Stimulated activated CD4-positive, alpha-beta T cell treated with anti-CD3 and anti-CD28 coated beads, Interleukin-2, amount 100 ng/mL, for 4 hours (primary cell): ENCODE measurements at places on chromosomes 16 and 17.

- DNase-seq: no peak
These were observed 135.4 kb downstream of the CLEC16A start for GRCh38 chr16:11079652-11080187.

DNA sequence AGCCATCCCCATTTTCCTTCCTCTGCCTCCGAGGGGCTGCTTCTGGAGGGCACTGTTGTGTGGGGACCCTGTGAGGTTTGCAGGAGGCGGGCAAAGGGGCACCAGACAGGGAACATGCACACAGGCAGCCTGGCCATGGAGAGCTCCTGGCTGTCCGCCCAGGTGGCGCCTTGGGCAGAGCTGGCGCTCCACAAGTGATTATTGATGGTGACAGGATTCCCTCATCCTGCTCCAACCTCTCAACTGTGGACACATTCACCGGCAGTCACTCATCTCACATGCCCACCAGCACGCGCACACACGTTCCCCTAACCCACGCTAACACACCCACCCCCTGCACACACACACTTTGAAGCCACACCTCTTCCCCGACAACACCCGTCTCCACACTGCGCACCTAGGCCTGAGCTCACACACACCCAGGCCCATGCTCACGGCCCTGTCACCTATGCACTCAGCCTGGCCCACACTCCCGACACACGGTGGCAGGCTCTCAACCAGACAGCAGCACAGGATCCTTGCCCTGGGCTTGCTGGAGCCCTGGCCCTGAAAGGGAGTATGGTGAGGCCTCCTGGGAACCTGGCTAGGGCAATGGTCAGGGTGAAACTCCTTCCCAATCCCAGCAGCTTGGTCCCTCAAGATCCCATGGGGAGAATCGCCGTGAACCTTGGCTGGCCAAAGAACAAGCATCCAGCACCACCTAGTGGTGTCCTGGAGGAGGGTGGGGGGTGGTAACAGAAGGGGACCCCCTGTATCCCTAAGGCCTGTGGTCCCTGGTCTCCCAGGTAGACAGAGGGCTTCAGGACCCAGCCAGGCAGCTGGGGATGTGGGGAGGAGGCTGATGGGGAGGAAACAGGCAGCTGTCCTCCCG lies 3.6 kb downstream of the PNMT start:
- no peak for DNase-seq

DNA sequence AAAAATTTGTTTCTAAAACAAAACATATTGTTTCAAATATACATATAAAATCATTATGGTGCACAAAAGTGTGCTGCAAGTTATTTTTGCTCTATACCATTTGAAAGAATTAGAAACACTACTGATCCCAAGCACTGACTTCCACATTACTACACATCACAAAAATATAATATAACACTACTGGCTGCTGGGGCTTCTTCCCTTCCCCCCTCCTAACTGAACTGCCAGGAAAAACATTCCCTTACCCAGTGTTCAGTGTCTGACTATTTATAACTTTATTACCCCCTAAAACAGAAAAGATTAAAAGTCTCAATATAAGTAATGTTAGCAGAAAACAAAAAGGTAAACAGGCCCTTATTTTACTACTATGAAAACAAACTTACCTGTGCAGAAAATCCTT lies 36.9 kb downstream of the GPATCH8 start:
- DNase-seq: no peak

DNA sequence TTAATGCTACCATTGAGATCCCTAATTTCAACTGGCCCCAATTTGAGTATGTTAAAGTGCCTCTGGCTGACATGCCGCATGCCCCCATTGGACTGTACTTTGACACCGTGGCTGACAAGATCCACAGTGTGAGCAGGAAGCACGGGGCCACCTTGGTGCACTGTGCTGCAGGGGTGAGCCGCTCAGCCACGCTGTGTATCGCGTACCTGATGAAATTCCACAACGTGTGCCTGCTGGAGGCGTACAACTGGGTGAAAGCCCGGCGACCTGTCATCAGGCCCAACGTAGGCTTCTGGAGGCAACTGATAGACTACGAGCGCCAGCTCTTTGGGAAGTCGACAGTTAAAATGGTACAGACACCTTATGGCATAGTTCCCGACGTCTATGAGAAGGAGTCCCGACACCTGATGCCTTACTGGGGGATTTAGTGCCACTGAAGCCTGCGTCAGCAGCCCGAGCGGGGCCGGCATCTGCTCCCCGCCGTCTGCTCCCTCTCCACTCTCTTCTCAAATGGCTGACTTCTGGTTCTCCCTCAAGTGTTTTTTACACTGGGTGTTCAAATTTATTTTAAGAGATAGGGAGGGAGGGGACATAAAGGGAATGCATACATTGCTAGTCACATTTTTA lies 22.9 kb downstream of the DUSP14 start:
- no peak for DNase-seq

GRCh38 chr17:65208717-65209116 lies 71.5 kb downstream of the RGS9 start:
- no peak for DNase-seq

- no peak for DNase-seq
These were observed 13.4 kb upstream of the FAM83G start for GRCh38 chr17:19017804-19018599.

DNA sequence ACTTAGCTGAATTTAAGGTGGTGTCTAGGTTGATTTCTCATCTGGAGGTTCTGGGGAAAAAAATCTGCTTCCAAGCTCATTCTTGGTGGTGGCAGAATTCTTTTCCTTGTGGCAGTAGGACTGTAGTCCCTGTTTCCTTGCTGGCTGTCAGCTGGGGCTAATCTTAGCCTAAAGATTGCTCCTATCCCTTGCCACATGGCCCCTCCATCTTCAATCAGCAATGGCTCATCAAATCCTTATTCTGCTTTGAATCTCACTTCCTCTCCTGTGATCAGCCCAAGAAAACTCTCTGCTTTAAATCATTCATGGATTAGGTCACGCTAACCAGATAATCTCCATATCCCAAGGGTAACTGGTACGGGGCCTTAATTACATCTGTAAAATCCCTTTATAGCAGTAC lies 6.6 kb downstream of the FAM20A start:
- DNase-seq: no peak
